Neural crest cell (in vitro differentiated cells): ENCODE measurements at places on chromosomes 5 and 9. TPM values are rescaled to one million over a fixed set of nuclear protein-coding genes. Genes with fewer than 3 reads are reported as not detected.

DNA sequence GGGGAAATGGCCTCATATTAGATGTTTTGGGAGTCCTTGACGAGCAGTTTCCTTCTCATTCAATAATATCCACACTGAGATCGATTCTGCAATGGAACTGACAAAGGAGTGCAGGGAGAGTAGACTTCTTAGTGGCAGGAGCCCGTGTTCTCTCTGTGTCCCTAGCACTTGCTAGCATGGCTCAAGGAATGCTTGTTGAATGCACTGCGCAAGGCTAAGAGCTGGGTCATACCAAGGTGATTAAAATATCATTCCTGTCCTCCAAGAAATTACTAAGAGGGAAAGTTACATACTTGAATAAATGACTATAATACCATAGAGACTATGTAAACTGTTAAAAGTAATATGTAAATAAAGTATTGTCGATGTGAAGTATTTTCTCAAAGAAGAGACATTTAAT, 630.1 kb downstream of the IRX1 start:
- DNase-seq, result no peak

DNA sequence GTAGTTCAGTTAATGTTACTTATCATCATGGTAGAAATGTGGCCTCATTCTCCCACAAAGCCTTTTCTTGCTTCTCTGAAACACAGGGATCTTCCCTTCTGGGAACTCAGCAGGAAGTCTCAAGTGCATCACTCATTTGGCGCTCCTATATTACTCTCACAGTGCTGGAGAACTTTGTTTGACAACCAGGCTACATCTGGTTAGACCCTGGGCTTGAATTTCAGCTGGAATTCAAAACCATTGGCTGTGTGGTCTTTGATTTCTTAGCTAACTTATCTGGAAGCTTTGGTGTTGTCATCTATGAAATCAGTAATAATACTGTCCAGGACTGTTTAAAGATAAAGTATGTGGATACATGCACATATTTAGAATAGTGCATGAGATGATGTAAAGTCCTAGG, 1777.1 kb downstream of the MAT2B start:
- no peak for DNase-seq

DNA sequence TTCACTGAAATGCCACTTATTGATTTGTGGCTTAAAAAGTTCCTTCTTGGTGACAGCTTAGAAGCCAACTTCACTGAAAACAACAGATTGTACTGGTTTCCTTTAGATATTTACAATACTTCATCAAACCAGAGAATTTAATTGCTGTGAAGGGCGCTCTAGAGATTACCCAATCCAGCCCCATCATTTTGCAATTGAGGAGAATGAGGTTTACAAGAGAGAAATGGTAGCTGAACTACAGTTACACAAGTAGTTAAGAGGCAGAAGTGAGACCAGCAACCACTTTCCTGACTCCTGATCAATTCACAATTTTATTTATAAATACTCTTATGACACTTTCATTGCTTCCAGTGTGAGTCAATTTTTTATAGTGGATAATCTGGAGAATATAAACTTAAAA, 103.5 kb upstream of the APC start:
- no peak for DNase-seq

DNA sequence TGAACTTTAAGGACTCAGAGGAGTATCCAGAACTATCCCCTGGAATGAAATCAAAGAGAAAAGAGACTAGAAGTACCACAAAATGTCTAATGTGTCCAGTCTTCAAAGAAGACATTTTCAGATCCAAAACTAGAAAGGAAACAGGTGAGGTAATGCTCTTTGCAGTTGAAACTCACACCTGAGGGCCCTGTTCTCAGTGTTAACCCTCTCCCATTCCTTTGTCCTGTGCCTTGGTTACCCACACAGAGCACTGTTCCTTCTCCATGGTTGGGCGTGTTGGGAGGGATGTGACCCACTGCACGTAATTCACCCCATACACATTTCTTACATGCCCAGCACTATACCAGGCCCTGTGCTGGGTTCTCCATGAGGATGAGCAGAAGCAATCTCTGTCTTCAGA, 21.3 kb downstream of the MSANTD3 start:
- DNase-seq, result no peak

TRIM32 gene
- 21.4 and 21.5 TPM in 2 replicates for total RNA-seq

DNA sequence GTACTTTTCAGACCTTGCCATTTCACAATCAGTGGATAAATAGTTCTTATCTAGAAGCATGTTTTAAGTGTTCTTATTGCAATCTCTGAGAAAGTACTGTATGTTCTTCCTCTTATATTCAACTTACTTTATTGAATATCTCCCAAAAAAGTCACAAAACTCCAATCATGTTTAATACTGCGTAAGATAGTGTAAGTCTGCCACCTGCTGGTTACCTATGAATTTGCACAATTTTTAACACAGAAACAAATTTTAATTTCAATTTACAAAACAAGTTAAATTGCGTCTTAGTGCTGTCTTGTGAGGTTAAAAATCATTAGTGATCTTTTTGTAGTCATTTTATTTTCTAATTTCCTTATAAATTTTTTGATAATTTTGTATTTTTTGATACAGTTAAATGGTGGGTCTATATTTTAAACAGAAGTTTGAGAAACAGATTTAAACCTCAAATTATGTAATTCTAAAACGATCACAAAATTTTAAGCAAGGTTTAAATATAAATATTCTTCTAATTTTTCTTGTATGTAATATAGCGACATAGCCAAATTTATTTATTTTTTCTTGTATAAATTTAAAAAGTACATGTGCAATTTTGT, 115.8 kb downstream of the EMB start:
- DNase-seq, result peak; percentile 3

DNA sequence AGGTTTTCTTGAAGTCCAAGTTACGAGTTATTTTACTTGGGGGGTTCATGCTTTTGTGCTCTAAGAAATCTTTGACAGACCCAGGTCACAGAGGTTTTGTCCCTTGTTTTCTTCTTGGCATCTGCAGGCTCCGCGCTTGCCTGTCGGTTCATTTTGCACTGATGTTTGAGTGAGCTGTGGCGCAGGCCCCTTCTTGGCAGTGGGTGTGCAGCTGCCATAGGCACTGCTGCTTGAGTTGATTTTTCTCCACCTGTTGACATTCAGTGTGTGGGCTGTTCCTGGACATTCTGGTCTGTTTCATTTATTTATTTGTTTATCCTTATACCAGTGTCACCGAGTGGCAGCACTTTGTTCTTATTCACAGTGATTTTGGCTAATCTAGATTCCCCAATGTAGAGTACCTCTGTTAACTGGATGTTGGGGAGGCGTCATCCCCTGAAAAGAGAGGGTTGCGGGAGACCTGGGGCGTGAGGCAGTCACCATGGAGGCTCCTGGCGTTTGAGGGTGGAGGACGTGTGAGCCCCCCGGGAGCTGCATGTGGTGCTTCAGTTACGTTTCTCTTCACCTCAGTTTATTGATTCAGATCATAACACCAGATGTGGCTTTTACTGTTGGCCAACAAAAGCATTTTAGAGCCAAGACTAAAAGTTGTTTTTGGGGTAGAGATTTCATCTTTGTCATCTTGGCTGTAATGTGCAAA, 121.4 kb upstream of the CACNA1B start:
- DNase-seq, result no peak

TMOD1 gene
- 0.23 and 0.77 TPM in 2 replicates for total RNA-seq

- no peak for DNase-seq
These were observed 82.3 kb downstream of the SLC1A3 start for GRCh38 chr5:36688722-36689121.

DNA sequence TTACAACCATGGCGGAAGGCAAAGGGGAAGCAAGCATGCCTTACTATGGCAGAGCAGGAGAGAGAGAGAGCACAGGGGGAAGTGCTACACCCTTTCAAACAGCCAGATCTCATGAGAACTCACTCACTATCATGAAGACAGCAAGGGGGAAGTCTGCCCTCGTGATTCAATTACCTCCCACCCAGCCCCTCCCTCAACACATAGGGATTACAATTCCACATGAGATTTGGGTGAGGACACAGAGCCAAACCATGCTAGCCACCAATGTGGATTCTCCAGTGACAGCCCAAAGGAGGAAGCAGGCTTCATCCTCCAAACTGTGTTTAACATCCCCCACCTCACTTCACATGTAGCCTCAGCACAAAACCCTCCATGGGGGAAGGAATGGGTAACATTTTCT, 563.7 kb downstream of the CDK5RAP2 start:
- DNase-seq, result no peak

DNA sequence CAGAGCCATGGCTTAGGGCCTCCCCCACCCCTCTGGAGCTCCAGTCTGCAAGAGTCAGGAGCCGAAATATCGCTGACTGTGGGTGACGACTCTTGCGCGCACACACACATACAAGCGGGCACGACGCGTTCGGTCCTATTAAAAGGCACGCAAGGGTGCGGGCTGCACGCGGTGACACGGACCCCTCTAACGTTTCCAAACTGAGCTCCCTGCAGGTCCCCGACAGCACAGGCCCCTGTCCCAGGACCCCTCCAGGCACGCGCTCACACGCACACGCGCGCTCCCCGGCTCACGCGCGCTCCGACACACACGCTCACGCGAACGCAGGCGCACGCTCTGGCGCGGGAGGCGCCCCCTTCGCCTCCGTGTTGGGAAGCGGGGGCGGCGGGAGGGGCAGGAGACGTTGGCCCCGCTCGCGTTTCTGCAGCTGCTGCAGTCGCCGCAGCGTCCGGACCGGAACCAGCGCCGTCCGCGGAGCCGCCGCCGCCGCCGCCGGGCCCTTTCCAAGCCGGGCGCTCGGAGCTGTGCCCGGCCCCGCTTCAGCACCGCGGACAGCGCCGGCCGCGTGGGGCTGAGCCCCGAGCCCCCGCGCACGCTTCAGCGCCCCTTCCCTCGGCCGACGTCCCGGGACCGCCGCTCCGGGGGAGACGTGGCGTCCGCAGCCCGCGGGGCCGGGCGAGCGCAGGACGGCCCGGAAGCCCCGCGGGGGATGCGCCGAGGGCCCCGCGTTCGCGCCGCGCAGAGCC, at the start of gene GRIN1:
Gene GRIN1, plus strand, starts transcription at position 433 of the 746 bp plus-strand sequence. CDS start 333 bp downstream, outside the sequence.
- DNase-seq, result no peak

PCDHGB3 gene
- total RNA-seq, result 0.51 and 0.71 TPM in 2 replicates

- no peak for DNase-seq
These were observed 59.5 kb downstream of the FAT2 start for GRCh38 chr5:151531581-151531980.

DNA sequence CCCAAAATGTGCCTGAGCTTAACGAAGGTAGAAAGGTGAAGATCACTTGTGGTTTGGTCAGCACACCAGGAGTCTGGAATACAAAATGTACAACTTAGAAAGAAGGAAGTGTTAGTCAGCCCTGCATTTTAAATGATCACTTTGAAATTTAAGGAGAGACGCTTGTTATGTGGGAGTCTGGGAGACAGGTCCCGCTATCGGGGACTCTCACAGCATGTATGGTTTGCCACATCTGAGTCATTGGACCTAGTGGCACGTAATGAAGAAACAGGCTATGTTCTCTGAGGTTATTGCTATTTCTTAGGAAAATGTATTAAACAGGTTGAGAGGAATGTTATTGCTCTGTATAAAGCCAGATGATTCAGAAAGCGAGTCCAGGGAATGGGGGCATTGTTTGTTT, 2362.5 kb upstream of the WWC1 start:
- no peak for DNase-seq

SMIM33 gene
- not detected in 2 replicates for total RNA-seq

BTF3 gene
- 589 and 641 TPM in 2 replicates for total RNA-seq

DNA sequence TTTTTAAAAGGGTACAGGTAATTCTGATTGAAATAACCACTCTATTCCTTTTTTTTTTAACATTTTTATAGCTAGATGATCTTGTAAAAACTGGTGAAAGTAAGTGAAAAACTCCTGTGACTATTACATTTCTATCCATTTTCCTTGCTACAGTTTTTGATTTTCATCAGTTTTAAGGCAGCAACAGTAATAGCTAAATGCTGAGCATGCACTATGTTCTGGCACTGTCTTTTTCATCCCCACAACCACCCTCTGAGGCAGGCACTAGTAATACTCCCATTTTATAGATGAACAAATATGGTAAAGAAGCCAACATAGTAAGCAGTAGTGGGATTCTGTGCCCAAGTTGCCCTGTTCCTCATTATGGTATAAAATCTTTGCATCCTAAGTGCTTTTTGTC, 113.0 kb upstream of the IL7R start:
- no peak for DNase-seq

DNA sequence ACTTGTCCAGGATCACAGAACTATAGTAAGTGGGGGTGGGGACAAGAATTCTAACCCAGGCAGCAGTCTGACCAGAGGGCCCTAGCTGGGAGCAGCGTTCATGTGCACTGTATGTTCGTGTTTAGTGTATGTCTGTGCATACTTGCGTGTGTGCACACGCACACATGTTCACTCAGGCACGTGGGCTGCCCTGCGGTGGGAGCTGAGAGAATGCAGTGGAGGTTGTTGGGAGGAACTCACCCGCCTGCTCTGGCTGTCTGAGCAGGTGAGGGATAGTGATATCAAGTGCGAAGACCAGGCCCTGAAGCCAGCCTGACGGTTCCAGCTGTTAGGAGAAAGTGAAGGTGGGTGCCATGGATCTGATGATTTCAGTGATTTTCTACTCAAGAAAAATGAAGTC, 942 bp downstream of the DCANP1 start:
- DNase-seq, result no peak

- no peak for DNase-seq
These were observed 78.1 kb downstream of the ADAMTS2 start for GRCh38 chr5:179267071-179267670.

SDHA gene
- 106 and 108 TPM in 2 replicates for total RNA-seq

DNA sequence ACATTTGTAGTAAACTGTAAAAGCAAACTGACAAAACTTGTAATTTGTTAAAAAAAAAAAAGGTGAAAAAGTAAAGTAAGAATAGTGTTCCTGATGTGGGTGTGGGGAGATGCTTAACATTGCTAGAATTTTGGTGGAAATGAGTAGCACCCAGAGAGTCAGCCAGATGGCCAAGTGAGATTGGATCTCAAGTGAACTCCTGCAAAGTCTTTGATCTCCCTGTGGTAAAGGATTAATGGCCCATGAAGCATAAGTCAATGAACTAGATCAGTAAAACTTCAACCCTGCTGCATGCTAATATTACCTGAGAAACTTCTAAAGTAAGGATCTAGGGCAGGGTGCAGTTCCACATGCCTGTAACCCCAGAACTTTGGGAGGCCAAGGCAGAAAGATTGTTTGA, 19.0 kb upstream of the FAM169A start:
- DNase-seq, result no peak

DNA sequence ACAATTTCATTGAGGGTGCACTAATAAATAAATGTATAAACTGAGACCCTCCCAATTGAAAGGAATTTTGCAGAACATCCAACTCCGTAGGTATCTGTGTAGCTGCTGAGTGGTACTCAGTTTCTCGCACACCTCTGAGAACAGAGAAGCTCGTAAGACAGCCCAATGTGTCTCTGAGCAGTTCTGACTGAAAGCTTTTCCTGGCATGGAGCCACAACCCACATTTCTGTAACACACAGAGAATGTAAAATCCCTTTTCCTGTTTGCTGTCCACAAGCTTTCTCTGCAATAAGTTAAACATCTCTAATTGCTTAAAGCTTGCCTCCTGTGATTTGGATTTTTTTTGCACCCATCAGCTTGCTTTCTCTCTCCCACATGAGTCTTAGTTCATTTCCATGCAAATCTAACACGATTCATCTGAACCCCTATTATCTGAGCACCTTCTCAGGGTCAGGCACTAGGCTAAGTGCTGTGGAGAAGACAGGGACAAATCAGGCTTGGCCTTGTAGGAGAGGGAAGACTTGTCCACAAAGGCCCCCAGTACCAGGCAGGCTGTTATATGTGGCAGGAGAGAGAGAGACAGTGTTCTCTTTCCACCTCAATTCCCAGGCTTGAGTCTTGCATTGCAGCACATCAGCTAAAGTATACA, 44.2 kb upstream of the COL15A1 start:
- no peak for DNase-seq

FAM78A gene
- total RNA-seq, result 3.8 and 4.4 TPM in 2 replicates

GRCh38 chr5:28823231-28823630, 1784.8 kb upstream of the CDH9 start:
- no peak for DNase-seq
